ENCODE measurements at places on chromosomes 5 and 9.
A peak's percentile ranks its signal among the peaks of the same experiment; 100 is the strongest.

GRCh38 chr5:2898661-2899060 is 147.2 kb upstream of the IRX2 start:
- DNase-seq: no peak

DNA sequence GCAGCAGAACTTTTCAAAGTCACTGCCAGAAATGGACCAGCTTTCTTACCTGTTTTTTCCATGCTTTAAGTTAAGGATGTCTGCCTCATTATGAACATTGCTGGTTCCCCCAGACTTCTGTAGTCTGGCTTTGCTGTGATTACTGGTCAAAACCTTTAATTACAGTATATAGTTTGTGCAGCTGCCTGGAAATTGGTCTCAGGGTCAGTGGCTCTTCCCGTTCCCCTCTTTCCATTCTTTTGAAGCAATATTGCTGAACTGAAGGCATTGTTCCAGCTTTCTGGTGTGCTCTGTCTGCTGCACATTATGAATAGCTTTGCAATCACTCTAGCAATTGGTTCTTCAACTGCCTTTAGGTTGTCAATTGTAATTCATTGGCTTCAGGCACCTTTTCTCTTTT is 206.5 kb downstream of the ARL15 start:
- DNase-seq: no peak

GRCh38 chr9:124820698-124821623 is 32.3 kb upstream of the WDR38 start:
- no peak for DNase-seq

DNA sequence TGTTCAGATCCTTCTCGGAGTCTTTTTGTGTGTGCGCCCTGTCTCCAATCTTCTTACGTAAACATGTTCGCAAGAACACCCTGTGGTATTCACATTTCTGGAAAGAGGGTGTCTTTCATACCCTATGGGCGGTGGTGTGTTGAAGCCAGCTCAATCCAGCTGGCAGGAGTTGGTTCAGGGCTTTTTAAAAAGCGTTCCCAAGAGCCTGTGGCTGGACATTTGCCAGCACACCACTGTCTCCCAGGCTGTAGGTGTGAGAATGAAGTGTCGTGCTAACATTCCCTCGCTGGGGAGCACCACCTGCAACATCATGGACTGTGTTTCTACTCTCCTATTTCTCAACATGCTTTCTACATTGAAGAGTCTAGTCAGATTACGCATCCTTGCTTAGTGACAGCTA is 51.7 kb downstream of the S1PR3 start:
- peak; percentile 88 for DNase-seq

DNA sequence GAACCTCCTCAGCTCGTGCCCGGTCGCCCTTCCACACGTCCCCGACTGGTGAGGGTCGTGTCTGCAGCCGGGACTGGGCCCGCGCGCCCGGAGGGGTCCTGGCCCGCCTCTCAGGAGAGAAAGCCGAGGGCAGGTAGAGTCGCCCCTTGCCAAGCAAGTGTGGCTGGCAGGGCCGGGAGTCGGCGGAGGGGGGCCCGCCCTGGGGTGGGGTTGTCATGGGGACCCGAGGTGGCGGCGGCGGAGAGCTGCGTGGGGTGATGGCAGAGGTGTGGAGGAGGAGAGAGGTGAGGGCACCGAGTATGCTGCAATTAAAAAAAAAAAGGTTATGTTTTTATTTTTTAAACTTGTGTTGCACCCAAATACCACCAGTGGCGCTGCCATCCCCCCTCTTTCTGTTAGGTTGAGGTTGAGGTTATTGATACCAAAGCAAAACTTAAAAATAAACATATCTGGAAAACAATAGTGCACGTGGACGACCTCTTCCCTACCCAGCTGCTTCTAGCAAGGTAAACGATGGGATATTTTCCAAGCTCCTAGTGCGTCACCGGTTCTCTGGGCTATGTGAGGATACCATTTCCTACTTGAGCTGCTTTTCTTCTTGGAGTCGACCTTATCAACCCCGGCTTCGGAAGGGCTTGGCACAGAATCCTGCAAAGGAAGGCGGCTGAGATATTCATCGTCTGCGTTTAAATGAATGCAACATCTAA is 660 bp downstream of the SCAMP1 start:
- peak; percentile 70 for DNase-seq

GRCh38 chr9:93205045-93205768 is 21.3 kb downstream of the WNK2 start:
- DNase-seq: no peak

GRCh38 chr9:92440751-92441046 is 16.4 kb upstream of the OMD start:
- DNase-seq: no peak
